ENCODE measurements at places on chromosomes 6 and 20.

- DNase-seq: no peak
Measured at GRCh38 chr6:114945392-114945791, 602.6 kb upstream of the HS3ST5 start.

- DNase-seq: no peak
Measured at GRCh38 chr20:51631011-51631950, 88.8 kb upstream of the NFATC2 start.

DNA sequence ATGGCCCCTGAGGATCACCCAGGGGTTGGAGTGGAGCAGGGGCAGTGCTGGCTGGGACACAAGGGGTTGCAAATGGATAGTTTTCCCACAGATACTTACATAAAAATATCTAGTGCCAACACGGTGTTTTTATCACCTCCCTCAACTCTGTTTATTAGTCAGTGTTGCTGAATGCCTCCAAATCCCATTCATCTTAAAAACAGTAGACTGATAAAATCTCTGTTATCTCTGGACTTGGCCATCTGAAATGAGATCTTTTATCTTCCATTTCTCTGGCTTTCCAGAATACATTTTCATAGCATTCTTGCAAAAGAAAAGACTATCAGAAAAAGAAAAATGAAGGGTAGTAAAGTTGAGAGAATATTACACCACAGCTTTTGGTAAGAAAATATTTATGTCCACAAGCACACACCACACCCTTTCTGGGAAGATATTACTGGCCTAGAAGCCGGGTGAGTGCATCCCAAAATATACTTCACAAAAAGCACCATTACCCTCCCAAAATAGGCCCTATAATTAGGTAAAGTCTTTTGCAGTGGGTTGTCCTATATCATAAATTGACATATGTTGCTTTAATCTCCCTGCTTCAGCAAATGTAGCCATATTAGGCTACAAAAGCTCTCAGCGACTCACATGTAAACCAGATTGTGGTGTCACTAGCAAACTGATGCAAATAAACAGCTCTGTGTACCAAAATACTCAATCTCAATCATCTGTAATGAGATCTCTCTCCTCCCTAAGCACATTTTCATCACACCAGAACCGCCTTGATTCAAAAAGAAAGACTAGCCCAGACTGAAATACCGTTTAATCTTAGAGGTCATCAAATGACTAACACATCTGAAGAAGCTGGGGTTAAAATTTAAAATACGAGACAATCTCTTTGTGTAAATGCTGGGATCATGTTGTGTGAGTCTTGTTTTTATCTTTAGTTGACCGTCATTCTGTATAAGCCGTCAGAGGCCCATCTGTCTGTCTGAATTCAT, 96.7 kb downstream of the FYN start:
- no peak for DNase-seq

DNA sequence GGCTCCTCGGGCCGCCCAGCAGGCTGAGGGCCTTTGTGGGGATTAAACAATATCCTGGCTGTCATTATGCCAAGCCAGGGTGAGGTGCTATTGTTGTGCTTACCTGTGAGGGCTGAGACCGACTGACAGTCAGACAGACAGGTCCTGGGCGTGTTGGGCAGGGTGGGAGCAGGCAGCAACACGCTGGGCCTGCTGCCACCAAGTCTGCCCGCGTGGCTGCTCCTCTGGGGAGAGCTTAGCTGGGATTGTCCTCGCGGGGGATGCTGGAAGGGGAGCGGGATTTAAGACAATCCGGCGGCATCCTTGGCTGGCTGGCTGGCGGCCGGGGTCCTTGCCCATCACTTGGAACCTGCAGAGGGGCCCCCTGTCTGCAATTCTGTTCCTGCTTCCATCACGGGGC, 20.0 kb downstream of the ITPR3 start:
- no peak for DNase-seq

- no peak for DNase-seq
Measured at GRCh38 chr6:7939184-7939863, 28.7 kb upstream of the TXNDC5 start.

DNA sequence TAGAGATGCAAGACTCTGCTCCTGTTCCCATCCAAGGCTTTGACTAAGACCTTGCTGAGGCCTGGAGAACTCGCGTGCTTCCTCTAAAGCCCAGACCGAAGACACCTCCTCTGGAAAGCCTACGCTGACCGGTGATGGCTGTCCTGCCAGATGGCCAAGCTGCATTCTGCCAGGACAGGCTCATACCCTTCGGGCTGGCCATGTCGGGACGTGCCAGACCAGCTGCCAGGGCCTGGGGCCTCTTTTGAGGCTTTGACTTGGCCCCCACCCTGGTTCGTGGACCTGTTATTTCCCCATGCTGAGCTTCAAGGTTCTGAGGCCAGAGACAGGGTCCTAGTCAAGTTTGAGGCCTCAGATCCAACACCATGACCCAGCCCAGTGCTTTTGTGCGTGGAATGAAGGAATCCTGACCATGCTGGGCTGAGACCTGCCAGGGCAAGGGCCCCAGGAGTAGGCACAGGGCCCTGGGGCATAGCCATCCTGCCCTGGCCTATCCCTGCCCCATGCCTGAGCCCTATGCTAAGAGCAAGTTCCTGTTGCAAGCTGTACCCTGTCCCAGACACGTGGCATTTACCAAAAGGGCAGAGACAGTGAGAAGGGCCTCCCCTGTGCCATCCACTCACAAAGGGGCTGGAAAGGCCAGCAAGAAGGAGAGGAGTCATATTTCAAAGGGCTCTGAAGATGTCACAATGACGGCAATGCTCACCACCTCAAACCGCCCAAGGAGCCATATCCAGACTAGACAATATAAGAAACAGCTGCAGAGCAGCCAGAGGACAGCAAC, 42.8 kb downstream of the MRPL14 start:
- DNase-seq: no peak

DNA sequence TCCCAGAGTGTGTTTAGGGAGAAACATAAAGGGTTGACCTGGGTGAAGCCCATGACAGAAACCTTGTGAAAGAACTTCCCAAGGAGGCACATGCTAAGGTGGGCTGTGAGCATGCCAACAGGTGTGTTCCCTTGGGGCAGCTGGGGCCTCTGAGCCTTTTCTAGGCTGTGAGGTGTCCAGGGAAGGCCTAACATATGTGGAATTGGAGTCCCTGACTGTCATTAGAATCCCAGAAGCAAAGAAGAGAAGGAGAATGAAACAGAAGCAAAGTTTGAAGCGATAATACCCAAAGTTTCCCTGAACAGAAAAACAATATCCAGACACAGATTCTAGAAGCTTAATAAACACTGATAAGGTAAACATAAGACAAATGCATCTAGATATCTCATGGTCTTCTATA, 143.3 kb downstream of the CD83 start:
- DNase-seq: no peak

- DNase-seq: peak; percentile 3
Measured at GRCh38 chr6:141677598-141678211, 455.0 kb upstream of the GJE1 start.

- no peak for DNase-seq
Measured at GRCh38 chr6:121235386-121235785, 98.9 kb downstream of the TBC1D32 start.

DNA sequence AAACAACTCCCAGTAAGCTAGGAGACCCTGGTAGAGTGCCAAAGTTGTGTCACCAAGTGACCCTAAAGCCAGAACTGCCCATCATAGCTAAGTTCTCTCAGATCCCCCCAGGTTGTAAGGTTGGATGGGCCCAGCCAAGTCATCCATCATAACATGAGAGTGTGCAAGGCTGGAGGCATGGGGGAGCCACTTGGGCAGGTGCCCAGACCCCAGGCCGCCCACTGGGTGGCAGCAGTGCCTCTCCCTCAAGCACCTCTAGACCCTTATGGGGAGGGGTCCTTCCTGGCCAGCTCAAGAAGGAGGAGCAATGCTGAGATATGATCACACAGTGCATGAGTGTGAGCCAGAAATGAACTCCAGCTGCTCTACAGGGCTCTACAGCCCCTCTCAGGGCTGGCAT, 154.5 kb downstream of the MYLK4 start:
- DNase-seq: no peak

DNA sequence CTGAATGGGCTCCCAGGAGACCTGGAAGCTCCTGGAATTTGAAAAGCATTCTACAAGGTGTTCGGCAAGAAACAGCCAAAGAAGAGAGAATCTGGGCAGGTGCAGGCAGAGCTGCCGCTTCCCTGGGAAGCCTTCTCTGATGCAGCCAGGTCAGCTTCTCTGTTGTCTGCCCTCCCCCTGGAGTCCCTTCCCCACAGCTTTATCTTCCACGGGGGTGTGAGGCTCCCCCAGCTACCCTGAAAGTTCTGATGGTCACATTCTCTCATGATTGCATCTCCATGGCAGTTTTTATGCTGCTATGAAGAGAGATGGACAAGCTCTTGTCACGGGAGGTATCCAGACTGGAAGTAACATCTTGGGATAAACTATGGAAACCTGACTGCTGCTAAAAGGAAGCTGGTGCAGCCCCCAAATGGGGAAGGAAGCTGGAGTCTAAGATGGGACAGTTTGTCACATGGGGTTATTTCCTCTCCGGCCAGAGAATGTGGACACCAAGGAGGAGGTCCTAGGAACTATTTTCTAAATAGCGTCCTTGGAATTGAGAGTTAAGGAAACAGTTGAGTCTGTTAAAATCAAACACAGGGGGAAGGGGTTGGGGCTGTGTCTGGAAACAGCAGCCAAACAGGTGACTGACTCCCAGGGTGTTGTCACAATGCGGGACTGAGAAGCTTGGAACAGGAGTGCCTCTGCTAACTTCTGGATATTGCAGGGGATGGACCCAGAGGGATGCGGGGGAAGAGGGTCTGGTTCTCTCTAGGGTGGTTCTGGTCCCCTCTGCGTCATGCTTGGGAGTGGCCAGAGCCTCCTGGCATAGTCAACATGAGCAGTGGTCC, 91.1 kb downstream of the ASXL1 start:
- DNase-seq: no peak

DNA sequence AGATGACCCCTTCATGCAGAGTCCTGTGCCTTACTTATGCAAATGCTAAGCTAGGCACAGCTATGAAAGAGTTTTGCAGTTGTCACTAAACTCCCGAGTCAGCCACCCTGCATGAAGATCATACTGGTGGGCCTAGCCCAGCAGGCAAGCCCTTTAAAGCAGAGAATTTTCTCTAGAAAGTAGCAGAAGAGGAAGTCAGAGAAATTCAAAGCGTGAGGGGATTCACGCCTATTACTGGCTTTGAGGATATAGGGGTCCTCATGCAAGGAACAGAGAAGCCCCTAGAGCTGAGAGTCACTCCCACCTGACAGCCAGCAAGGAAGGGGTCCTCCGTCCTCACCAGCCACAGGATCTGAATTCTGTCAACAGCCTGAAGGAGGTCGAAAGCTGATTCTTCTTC, 54.6 kb downstream of the MYB start:
- no peak for DNase-seq

- no peak for DNase-seq
Measured at GRCh38 chr6:17169291-17169690, 67.4 kb downstream of the STMND1 start.

DNA sequence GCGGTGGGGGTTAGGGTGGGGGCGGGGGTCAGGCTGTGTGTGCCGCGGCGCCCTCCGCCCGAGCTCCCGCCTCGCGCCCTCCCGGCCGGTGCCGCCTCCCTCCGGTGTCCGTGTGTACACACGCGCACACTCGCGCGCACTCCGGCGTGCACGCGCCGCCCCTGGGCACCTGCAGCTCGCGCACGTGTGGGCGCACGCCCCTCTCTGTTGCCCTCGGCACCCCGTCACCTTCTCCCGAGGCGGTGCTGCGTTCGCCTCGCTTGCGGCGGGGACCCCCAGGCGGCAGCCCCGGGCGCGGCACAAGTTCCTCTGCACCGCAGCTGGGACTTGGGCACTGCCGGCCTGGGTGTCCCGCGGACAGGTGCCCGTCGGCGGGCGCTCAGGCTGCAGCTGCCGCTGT, 525 bp downstream of the MACROD2 start:
- peak; percentile 65 for DNase-seq

DNA sequence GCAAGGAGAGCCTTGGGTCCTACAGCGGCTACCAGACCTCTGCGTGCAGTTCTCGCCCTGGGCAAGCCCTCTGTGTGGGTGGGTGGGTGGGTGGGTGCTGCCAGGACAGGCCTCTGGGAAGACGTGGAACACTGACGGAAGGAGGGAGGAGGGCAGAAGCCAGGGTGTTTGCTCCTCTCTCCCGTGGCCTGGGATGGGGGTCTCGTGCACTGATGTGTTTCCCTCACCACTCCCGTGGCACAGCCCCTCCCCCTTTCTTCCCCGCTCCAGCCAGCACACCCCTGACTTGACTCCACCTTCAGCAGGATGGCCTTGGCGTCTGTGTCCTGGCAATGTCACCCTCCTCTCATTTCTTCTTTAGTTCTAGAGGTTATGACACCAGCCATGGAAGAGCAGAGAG, 130.0 kb downstream of the CDH26 start:
- DNase-seq: no peak

GRCh38 chr6:158666628-158667359, 16.9 kb downstream of the SYTL3 start:
- no peak for DNase-seq

DNA sequence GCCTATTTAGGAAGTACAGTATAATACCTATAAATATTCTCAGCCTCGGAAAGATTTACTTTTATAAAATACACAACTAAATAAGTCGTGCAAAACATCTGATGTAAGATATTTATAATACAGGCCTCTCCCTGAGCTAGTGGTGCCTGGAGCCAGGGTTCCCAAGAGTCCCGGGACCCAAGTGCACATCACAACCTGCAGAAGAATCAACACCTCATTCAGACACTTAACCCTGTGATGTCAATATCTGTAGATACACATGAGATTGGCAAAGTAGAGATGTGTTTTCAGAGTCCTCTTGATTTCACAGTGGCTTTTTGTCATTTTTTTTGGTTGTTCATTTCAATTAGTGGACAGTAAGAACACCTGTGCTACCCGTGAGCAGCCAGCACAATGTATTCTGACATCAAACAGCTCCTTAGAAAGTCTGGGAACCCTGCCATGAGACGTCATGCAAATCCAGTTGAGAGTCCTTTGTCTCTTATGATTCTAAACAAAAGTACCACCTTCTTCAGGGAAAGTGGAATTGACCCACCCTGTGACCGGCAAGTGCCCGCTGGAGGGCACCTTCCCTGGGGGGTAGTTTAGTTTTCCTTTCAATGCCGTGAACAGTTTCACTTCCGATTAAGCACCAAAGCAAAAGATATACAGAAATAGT, 101.6 kb downstream of the DACT2 start:
- DNase-seq: no peak

DNA sequence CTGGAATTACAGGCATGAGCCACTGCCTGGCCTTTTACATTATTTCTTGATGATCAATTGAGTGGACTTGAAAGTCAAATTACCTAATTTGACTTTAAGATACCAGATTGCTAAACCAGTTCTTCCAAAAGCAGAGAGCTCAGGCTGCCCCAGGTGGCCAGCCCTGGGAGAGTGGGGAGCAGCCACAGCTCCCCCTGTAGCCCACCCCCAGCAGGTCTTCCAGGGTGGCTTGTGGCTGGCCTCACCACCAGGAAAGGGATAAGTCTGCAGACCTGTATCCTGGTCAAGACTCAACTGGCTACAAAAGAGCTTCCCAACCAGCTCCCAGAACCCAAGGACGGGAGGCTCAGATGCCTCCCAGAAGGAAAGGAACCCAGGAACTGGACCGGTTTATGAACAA, 23.8 kb upstream of the AKAP12 start:
- DNase-seq: no peak

- no peak for DNase-seq
Measured at GRCh38 chr6:134903448-134903847, 46.5 kb downstream of the ALDH8A1 start.

All from HuH-7.5 (cell line).